ENCODE measurements at places on chromosomes 12 and 14.

DNA sequence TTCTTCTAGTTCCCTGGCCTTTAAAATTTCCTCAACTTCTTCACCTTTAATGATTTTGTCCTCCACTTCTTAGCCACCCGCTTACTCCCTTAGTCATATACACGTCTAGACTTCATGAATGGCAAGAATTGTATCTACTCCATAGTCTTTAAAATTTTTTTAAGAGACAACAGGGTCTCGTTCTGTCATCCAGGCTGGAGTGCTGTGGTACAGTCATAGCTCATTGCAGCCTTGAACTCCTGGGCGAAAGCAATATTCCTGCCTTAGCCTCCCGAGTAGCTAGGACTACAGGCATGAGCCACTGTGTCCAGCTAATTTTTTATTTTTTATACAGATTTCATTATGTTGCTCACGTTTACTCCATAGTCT is 47.9 kb downstream of the BBS10 start:
- DNase-seq: no peak

- no peak for DNase-seq
Measured at GRCh38 chr12:32509328-32510091, 110.2 kb downstream of the FGD4 start.

DNA sequence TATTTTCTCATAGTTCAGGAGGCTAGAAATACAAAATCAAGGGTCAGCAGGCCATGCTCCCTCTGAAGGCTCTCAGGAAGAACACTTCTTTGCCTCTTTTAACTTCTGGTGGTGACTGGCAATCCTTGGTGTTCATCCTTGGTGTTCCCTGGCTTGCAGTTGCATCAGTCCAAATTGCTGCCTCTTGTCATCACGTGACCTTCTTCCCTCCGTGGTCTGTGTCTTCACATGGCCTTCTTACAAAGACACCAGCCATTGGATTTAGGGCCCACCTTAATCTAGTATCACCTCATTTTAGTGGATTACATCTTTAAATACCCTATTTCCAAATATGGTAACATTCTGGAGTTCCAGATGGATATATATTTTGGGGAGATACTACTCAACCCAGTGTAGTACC is 7.5 kb upstream of the LRRC9 start:
- DNase-seq: no peak

- no peak for DNase-seq
Measured at GRCh38 chr12:67534681-67535080, 113.9 kb upstream of the DYRK2 start.

GRCh38 chr12:44771485-44772021 is 104.6 kb downstream of the NELL2 start:
- no peak for DNase-seq

GRCh38 chr14:68672609-68673285 is 120.1 kb downstream of the ZFP36L1 start:
- DNase-seq: no peak

- no peak for DNase-seq
Measured at GRCh38 chr14:67269298-67270060, 28.2 kb downstream of the PALS1 start.

DNA sequence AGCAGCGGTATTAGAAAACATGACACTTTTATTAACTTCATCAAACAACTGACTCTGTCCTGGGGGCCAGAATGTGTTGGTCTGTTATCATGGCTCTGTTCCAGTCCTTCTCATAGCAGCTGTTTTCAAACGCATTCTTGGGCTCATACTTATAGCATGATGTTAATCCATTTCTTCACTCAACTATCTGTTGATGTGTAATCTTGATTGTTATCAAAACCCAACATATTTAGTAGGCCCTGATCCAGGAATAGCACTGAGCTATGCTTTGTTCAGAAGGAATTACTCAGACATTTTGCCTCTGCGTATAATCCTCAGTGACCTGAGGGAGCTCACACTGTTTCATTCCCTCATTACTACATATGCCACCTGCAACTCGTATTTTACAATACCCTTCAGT is 315.9 kb downstream of the BMP4 start:
- DNase-seq: no peak

- no peak for DNase-seq
Measured at GRCh38 chr14:90281261-90281660, 24.9 kb downstream of the PSMC1 start.

- DNase-seq: no peak
Measured at GRCh38 chr12:124282287-124282686, 12.6 kb upstream of the RFLNA start.

- DNase-seq: no peak
Measured at GRCh38 chr12:28938581-28939235, 210.4 kb upstream of the FAR2 start.

DNA sequence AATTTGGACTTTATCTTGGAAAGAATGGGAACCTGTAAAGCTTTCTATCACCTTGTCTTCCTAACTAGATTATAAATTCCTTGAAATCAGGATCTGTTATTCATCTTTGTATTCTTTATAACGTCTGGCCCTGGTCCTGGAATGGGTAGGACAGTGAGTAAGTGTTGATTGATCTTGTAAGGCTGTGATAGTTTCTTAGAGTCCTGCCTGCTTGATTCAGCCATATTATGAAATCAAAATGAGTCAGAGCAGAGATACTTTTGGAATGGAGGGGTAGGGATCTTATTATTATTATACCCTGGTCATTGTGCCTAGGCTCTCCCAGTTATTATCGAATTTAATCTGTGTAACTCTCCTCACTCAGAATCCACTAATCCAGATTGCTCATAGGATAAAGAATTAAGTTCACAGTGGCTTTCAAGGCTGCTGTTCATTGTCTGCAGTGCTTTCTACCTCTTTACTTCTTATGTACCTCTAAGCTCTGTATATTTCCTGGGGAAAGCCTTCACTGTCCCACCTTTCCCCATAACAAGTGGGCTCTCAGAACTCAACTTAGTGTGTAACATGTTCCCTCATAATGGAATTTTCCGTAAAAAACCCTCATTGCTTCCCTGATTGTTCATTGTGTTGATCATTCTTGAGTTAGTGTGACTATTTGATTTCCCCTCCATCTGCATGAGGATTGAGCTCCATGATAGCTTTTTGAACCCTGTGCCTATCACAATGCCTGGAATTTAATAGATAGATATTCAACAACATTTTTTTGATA is 93.3 kb downstream of the DAAM1 start:
- DNase-seq: no peak

- no peak for DNase-seq
Measured at GRCh38 chr12:49550693-49551252, 11.9 kb downstream of the KCNH3 start.

DNA sequence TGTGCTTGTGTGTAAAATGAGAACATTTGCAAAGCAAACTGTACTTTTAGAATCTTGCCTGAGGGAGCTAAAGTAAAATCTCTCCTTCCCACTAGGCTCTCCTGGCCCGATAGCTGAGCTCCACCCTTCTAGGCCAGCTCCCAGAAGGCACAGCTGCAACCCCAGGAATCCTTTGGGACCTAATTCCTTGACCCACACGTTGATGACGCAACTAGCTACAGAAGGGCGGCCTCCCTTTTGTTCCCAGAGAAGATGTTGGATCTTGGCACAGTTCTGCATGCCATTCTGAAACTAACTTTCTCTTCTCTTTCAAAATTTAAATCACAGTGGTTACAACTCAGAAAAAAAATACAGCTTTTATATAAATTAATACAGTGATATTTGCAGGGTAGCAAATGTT is 268.1 kb downstream of the EGLN3 start:
- no peak for DNase-seq

- DNase-seq: no peak
Measured at GRCh38 chr14:104974665-104975390, 3.3 kb downstream of the AHNAK2 start.

DNA sequence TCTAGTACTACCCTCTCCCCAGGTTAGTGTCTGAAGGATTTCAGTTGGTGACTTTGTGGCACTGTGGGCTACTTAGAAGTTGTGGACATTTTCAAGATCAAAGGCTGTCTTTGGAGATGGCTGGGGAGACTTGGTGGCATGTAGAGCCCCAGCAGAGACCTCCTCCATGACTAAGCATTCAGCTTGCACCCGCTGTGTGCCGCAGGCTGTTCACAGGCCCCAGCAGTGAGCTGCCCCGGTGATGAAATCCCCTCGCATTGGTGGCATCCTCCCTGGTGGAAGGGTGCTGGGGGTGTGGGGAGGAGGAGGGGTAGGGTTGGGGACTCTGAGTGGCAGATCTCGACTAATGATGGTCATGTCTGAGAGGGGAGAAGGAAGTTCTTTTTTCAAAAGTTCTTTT is 173.9 kb downstream of the TSPAN9 start:
- no peak for DNase-seq

GRCh38 chr12:53048780-53049401 is 974 bp upstream of the TNS2 start:
- DNase-seq: peak; percentile 38

DNA sequence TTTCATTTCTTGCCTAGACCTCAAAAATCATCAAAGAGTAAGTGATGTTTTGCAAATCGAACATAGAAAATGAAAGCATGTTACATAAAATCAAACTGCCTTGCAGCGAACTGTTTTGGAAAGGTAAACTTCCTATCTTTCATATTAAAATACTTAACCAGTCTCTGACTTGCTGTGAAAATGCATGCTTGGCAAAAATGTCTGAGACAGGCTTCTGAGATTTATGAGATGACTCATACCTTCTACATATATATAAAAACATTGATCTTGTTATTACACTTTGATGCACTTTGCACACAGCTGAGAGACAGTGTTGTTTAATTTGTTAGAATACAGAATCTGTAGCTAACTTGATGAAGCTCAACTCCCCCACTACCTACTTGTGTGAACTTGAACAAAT is 179.1 kb downstream of the KITLG start:
- DNase-seq: no peak

DNA sequence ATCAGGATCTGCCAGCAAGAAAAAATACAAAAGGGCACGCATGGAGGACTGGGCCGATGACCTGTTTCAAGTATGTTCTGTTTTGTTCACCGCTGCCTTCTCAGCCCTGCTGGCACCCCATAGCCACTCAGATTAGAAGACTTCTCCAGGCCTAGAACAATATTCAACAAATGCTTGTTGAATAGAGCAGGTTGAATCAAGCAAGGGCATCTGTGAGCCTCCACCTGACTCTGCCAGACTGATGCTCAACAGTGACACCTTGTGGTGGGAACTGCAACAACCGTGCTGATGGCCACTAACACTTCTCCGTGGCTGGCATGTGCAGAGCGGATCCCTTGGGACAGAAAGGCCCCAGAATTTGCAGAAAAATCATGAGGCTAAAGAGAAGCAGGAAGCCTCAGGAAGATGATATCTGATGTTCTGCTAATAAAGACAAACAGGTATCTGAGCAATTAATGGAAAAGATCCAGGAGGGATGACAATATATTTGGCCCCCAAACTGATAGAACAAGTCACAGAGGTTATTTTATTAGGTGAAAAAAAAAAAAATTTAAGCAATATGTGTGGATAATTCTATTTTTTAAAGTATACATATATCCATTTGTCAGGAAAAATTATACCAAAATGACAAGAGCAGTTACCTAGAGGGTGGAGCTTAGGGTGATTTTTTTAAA is 114.3 kb downstream of the KSR2 start:
- DNase-seq: no peak

DNA sequence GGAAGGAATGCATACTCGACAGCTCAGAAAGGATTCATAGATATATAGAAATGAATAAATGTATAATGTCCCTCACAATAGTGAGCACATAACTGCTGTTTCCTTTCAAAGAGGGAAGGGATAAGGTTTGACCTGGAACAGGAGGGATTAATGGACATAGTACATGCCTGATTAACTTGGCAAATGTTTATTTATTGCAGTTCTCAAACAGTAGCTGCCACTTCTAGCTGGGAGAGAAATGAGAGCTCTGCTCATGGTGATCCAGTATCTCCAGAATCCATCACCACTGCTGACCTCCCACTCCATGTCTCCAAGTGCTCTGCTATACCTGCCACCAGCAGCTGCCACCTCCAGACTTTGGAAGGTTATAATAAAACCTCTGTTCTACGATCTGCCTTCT is 108.1 kb downstream of the LRIG3 start:
- DNase-seq: no peak

DNA sequence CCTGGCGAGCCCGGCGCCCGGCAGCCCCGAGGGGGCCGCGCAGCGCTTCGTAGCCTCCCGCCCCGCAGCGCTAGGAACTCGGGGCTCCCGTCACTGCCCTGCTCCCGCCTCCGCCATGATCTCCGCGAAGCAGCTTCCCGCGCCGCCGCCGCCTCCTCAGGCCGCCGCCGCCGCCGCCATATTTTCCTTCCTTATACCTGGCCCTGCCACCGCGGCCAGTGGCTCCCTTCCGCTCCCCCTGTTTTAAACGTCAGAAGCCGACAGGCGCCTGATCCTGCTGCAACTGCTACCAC is 286 bp downstream of the PPP4R3A start:
- peak; percentile 58 for DNase-seq

DNA sequence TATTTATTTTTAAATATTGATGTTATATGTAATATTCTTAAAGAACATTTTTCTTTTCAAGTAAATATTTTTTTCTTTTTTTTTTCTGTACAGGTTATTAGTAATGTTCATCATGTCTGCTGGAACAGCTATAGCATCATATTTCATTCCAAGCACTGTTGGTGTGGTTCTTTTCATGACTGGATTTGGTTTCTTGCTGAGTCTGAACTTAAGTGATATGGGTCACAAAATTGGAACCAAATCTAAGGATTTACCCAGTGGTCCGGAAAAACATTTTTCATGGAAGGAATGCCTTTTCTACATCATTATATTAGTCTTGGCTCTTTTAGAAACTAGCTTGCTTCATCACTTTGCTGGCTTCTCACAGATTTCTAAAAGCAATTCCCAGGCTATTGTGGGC is 23.2 kb downstream of the PCNX4 start:
- DNase-seq: no peak

DNA sequence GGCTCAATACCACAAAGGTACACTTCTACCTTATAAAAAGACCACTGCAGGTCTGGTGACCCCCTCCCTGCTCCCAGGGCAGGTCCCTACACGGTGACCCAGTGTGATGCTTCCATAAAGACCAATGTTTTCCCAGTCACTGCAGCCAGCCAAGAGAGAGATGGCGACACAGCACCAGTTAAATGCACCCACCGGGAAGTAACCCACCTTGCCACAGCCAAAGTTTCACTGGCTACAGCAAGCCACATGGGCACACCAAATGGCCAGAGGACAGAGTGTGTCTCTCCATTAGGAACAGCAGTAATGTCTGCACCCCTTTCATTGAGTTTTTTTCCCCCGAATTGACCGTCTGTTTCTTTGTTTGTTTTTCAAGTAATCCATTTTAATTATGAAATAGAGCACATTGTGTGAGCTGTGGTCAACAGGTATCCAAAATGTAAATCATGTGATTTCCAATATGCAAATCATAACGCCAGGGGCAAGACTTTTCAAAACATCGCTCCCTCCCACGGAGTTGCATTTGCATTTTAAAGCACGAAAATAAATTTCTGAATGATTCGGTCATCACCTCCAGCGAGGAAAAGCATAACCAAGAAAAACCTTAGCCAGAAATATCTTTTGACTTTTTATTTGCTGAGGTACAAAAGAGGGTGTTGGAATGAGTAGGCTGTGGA is 48.9 kb upstream of the EML1 start:
- no peak for DNase-seq

- DNase-seq: no peak
Measured at GRCh38 chr12:6953442-6954315, 2.5 kb downstream of the PTPN6 start.
